ENCODE measurements at places on chromosomes 12 and 14. TPM values are rescaled to one million over a fixed set of nuclear protein-coding genes. Genes with fewer than 3 reads are reported as not detected.
A peak's percentile ranks its signal among the peaks of the same experiment; 100 is the strongest.

- DNase-seq = no peak
Observed at GRCh38 chr14:93049867-93050331, 65.8 kb downstream of the ITPK1 start.

DNA sequence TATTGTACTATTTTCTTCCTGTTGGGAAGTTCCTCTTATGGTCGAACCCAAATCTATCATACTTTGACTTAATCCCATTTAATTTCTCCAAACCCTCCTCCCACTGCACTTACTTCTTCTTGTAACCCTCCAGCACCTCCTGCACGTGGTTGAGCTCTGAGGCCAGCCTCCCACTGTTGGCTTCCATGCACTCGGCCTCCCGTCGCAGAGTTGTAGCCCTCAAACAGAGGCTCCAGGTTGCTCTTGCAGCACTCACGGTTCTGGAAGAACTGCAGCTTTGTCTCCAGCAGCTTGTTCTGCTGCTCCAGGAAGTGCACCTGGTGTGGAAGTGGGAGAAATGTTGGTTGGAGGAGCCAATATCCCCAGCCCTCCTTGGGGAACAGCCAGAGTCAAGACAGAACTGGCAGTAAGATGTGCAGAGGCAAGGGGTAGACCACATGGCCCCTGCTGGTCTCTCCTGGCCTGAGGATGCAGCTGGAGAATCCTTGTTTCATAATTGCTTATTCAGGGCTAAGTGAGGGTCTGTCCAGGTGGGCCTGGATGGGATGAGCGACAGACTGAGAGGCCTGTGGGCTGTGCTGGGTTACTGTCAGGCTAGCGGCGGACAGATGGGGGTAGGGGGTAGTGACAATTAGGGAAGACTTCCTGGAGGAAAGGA is 18.4 kb upstream of the KRT86 start:
- no peak for DNase-seq

The PIK3C2G gene
- total RNA-seq = not detected

DNA sequence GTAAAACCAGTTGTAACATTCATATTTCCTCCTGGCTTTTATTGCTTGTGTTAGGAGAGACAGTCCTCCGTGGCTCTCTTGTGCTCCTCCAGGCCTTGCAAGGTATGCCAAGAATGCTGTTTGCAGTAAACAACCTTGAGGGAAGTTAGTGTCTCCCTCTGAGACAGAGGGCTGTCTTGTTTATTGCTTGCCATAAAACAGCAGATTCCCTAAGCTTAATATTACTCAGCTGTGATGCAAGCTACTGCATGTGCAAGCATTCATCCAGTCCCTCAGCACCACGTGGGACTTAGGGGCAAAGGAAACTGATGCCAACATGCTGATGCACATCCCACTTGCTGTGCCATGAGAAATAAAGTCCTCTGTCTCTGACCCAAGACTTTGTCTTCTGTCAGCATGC is 6.6 kb downstream of the POMT2 start:
- DNase-seq = no peak

- DNase-seq = no peak
Observed at GRCh38 chr12:106305376-106305775, 2.8 kb downstream of the TCP11L2 start.

The ZNF10 gene
- total RNA-seq = 7.2 TPM

DNA sequence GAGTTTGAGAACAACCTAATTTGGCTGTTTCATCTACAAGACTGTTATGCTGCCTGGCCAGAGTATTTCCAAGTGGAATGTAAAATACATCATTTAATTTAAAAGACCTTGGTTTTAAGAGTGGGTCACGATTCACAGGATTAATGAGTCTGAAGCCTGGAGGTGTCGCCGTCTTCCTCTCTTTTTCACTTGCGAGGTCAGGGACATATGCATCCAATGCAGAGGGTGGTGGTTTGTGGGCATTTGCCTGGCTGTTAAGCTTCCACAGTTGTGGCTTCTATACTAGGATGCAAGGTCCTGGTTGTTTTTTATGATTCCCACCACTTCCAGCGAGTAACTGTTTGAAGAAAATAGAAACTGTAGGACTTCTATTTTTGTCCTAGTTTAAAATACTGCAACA is 22.8 kb upstream of the RASSF3 start:
- no peak for DNase-seq

The OTUB2 gene
- total RNA-seq = 0.25 TPM

GRCh38 chr14:94288610-94289465 is 4.2 kb downstream of the SERPINA10 start:
- DNase-seq = no peak

The NPAS3 gene
- not detected for total RNA-seq

GRCh38 chr12:124422570-124423523 is 128.0 kb downstream of the RFLNA start:
- DNase-seq = no peak

GRCh38 chr12:93902736-93903562 is 225.8 kb downstream of the CRADD start:
- DNase-seq = no peak

GRCh38 chr14:71651228-71651627 is 281.0 kb upstream of the RGS6 start:
- DNase-seq = no peak

The CLEC4C gene
- not detected for total RNA-seq

The FGF23 gene
- total RNA-seq = not detected

The TSHR gene
- total RNA-seq = not detected

The MSI1 gene
- 0.90 TPM for total RNA-seq

GRCh38 chr12:120537856-120538220 is 3.7 kb downstream of the RNF10 start:
- DNase-seq = no peak

GRCh38 chr12:104381731-104382480 is 74.8 kb upstream of the CHST11 start:
- peak; percentile 91 for DNase-seq

The OTX2 gene
- not detected for total RNA-seq

The TRIM9 gene
- total RNA-seq = 7.2 TPM

DNA sequence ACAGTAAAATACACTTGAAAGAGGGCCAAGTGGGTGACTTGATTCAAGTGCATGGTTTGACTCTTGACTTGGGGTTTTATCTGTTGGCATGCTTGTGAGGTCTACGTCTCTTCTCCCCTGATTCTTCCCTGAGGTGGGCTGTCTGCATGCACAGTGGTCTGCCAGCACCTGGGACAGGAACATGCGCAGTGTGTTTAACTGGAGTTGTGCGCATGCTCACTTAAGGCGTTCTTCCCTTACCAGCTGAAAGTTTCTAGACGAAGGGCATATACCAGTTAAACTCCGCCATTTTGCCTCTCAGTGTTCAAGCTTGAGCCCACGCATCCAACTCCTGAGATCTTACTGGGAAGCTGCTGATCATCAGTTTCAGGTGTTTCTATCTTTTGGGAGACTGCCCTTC is 38.5 kb downstream of the GLRX5 start:
- DNase-seq = no peak

The RHEBL1 gene
- total RNA-seq = 18.5 TPM

The RNASE3 gene
- not detected for total RNA-seq

GRCh38 chr12:15774819-15775218 is 14.4 kb downstream of the EPS8 start:
- DNase-seq = no peak

- DNase-seq = no peak
Observed at GRCh38 chr12:123954647-123955350, 17.8 kb downstream of the CCDC92 start.

DNA sequence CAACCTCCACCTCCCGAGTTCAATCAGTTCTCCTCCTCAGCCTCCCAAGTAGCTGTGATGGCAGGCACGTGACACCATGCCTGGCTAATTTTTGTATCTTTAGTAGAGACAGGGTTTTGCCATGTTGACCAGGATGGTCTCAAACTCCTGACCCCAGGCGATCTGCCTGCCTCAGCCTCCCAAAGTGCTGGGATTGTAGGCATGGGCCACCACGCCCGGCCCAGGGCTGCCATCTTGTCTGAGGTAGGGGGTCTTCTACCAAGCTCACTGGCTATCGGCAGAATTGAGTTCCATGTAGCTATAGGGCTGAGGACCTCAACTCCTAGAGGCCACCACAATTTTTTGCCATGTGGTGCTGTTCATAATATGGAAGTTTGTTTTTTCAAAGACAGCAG is 115.6 kb downstream of the EGLN3 start:
- DNase-seq = no peak

- DNase-seq = peak; percentile 26
Observed at GRCh38 chr12:124539084-124540041, 28.0 kb downstream of the NCOR2 start.

GRCh38 chr12:121391619-121392324 is 8.1 kb upstream of the RNF34 start:
- peak; percentile 55 for DNase-seq

The FLVCR2 gene
- 4.4 TPM for total RNA-seq

DNA sequence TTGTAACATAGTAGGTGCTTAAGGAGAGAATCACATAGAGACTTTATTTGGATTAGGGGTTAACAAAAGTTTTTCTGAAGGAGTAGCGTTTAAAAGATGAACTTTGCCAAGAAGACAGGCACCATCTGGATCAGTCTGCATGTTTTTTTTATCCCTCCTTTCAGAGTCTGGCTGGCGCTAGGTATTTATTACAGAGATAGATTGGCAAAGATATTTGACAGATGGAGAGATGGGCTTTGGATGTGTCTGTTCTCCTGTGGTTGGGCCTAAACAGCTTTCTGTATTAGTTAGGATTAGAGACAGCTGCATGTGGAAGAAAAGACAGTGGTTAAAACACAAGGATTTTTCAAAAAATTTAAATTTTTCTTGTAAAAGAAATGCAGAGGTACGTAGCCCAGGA is 133.9 kb downstream of the C12orf75 start:
- DNase-seq = no peak

- DNase-seq = no peak
Observed at GRCh38 chr12:114628199-114628598, 55.8 kb downstream of the TBX3 start.

DNA sequence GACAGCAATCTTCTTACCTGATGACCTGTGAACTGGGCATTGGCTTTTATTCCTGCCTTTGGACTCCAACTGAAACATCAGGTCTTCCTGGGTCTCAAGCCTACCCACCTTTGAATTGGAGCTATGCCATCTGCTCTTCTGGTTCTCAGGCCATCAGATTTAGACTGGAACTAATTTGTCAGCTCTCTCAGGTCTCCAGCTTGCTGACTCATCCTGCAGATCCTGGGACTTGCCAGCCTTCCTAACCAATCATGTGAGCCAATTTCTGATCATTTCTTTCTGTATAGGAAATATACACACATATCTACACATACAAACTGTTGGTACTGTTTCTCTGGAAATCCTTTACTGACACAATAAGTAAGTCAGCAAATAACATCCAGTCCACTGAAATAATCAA is 65.3 kb upstream of the TSPAN8 start:
- no peak for DNase-seq

DNA sequence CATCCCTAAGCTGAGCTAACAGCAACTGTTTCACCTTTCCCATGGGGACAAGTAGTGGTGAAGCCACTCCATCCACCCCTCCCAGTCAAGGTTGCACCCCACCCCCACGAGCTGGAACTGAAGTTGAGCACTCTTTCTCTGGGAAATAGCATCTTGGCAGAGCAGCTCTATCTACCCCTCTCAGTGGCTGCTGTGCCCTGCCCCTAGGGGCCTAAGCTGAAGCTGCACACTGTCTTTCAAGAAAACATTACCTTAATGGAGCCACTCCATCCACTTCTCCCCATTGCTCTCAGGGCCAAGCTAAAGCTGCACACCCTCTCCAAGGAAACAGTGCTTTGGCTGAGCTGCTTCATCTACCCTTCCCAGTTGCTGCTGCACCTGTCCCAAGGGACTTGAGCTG is 170.6 kb upstream of the CCDC196 start:
- DNase-seq = no peak

GRCh38 chr12:130754234-130754901 is 38.3 kb upstream of the RIMBP2 start:
- DNase-seq = no peak

The BTBD6 gene
- 26.7 TPM for total RNA-seq

GRCh38 chr14:50605766-50606165 is 45.8 kb downstream of the ATL1 start:
- DNase-seq = no peak

DNA sequence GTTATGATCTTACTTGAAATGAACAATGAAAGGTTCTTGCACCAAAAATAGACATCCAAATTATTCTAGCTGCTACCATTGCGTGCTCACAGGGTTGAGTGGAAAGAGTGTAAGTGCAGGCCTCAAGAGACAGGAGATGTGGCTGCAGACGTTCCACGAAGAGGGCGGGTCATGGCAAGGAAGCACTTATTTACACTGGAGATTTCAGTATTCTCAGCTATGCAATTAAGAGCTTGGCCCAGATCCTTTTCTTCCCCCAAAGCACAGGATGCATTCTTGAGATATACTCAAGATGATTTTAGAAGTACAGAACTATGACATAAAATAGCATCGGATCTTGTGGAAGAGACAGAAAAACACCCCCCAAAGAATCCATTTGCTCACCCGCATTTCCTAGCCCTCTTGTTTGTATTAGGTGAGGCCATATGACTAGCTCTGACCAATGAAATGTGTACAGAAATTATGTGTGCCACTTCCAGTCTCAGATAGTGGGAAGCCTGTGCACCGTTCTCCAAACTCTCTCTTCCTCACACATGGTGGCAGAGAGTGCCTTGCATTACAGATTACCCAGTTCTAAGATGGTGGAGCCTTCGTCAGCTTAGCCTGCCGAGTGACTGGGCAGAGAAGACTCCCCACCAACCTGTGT is 261.4 kb downstream of the TTC8 start:
- DNase-seq = no peak

The KRT76 gene
- not detected for total RNA-seq

- DNase-seq = no peak
Observed at GRCh38 chr14:57182760-57183503, 85.8 kb downstream of the EXOC5 start.

The BCL7A gene
- 7.3 TPM for total RNA-seq

GRCh38 chr12:87618199-87618598 is 411.0 kb downstream of the C12orf50 start:
- no peak for DNase-seq

GRCh38 chr12:130213249-130213648 is 51.0 kb downstream of the FZD10 start:
- DNase-seq = no peak

- no peak for DNase-seq
Observed at GRCh38 chr12:70052931-70053497, 190.2 kb upstream of the CNOT2 start.

The SLC4A8 gene
- total RNA-seq = 1.1 TPM
